ENCODE measurements at places on chromosomes 7 and 10.
A peak's percentile ranks its signal among the peaks of the same experiment; 100 is the strongest.

DNA sequence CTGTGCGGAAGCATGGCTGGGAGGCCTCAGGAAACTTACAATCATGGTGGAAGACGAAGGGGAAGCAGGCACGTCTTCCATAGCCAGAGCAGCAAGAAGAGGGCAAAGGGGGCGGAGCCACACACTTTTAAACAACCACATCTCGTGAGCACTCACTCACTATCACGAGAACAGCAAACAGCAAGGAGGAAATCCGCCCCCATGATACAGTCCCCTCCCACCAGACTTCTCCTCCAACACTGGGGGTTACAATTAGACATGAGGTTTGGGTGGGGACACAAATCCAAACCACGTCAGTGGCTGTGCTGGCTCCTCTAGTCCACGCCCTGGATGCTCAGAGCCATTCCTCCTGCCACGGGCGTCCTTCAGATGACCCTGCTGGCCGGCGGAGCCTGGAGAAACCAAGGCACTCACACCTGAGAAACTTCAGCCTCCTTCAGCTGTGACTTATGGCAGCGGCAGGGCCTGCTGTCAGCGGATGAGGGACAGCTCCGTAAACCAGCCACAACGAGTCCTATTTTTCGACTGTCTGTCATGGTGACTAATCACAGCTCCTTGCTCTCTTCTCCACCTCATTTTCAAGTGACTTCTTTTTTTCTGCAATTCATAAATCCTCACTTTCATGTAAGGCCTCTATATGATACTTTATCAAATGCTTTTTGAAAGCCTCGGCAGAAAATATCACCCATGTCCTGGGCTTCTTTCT lies 167.9 kb upstream of the PFKP start:
- DNase-seq: no peak

DNA sequence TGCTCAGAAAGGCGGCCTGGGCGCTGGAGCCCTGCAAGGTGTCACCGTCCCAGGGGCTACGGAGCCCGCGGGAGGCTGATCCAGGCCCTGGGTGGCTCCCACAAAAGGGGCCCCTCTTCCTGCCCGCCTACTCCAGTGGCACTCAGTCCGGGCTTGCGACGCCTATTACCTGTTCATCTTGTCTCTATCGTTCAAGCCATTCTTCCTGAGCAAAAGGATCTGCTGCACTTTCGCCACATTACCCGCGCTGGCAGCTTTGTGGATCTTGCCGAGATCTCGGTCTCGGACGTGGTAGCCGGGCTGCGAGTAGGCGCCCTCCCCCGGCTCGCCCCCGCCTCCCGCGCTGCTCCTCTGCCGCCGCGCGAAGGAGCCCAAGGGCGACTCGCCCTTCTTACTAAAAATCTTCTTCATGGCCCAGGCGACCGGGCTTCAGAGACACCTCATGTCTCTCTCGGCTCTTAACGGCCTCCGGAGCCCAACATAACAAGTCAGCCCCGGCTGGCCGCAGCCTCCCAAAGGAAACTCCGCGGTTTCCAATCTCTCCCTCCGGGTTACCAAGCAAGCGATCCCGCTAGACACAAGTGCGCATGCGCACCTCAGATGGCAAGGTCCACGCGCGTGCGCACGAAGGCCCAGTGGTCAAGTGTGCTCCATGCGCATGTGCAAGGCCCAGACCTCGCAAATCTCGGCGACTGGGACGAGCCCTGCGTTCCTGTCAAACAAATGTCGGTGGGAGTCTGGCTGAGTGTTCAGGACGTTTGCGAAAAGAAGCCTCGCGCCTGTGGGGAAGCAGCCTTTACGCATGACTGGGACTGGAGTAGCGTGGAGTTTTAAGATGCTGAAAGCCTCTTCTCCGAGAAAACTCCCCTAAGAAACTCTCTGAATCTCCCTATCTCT lies at the start of gene ANKRD26:
Gene ANKRD26, minus strand, starts transcription at position 579 of the 897 bp plus-strand sequence. Its CDS starts 168 bp downstream, at position 411.
- peak; percentile 96 for DNase-seq

- DNase-seq: peak; percentile 52
Observed at GRCh38 chr7:7761974-7762779, 43.8 kb upstream of the RPA3 start.

GRCh38 chr7:127761196-127761595 lies 109.2 kb downstream of the SND1 start:
- DNase-seq: no peak

GRCh38 chr7:3453398-3453797 lies 152.3 kb downstream of the SDK1 start:
- DNase-seq: no peak

- DNase-seq: no peak
Observed at GRCh38 chr7:13604178-13604577, 385.3 kb downstream of the ETV1 start.

- DNase-seq: no peak
Observed at GRCh38 chr10:86451604-86451960, 70.0 kb downstream of the WAPL start.

DNA sequence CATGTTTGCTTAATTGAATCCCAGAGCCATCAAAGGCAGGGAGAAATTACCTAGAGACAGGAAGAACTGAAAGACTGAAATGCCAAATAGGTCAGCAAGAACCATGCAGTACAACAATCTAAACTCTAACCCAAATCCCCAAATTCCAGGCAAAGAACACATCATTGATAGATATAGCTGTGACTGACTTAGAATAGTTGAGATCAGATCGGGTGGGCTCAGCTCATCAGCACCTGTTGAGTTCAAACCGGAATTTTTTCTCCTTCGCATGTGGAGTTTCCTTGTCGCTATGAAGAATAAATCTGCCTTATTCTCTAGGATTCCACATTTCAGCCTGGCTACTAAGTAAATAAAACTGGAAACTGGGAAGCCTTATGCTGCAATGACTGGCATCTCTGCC lies 1.4 kb downstream of the ANKMY2 start:
- no peak for DNase-seq

DNA sequence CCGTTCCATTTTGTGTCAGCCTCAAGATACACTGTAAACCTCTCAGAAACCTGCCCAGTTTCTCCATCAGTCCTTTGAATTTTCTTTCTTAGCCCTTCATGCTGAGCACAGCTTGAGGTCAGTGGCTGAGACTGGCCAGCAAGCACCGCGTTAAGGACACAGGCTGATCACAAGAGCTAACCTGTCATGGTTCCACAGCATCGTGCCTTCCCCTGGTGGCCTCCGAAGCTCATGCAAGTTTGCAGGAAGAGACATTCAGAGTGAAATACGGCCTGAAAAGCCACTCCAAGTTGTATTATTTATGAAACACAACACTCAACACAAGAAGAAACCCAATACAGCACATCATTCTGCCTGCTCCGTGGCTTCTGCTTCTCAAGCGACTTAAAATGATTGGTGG lies 57.0 kb upstream of the PFKP start:
- no peak for DNase-seq

DNA sequence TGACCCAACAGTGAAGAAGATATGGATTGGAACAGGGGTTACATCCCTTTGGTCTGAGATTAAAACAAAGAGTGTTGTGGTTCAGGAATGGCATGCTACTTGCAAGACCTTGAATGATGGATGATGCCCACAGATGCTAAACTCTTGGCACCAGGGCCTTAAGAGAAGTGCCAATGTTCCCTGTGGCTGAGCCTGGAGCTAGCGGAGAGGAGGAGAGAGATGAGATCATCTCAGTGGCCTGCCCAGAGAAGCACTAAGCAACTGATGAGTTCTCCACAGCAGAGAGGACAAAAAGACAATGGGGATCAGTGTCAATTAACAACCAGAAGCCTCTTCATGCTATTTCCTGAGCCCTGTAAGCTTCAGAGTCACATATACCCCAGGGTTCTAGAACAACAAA lies 97.8 kb downstream of the ELAPOR2 start:
- no peak for DNase-seq

GRCh38 chr7:102152672-102153598 lies 133.7 kb upstream of the SH2B2 start:
- no peak for DNase-seq

GRCh38 chr10:120115959-120116358 lies 223.4 kb downstream of the SEC23IP start:
- no peak for DNase-seq

- DNase-seq: no peak
Observed at GRCh38 chr7:728602-729001, 1.5 kb upstream of the PRKAR1B start.

DNA sequence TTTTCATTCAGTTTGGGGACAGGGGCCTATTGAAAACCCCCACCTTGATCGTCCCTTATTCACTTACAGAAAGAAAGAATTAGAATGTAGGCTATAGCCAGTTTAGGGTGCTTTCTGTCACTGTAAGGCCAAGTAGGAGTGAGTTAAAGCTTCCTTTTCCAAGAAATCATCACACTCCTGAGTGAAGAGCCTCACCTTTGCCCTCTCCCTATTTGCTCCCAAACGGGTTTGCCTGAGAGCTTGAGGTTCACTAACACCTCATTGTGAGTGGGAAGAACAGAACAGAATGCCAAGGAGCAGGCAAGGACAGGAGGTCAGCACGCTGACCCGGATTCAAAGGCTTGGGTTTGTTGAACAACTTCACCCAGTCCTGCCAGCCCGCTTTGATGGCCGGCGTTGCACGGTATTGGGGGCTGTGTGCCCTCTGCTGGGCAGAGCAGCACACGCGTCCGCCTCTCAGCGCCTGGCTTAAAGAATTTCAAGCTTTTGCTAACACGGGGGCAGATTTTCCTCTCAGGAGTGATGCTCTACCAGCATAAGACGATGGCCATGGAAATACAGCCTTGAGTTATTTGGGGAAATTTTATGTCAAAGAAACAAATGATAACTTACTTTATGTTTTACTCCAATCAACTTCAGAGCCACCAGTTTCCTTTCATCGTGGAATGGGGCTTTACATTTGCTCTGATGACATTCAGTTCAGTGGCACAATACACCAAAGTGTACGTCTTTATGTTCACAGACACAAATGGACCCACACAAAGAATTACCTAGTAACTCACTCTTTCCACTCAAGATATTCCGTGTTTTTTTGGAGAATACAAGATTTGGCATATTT lies 470.0 kb downstream of the SUGCT start:
- DNase-seq: no peak

- DNase-seq: no peak
Observed at GRCh38 chr7:24842029-24842428, 84.8 kb upstream of the GSDME start.

- DNase-seq: no peak
Observed at GRCh38 chr7:120475994-120476393, 203.0 kb downstream of the KCND2 start.

- DNase-seq: no peak
Observed at GRCh38 chr10:48667960-48668590, 16.6 kb upstream of the WDFY4 start.

- DNase-seq: no peak
Observed at GRCh38 chr7:56007891-56008290, 43.4 kb downstream of the PSPH start.

- no peak for DNase-seq
Observed at GRCh38 chr10:74394416-74394969, 243.5 kb downstream of the ADK start.

DNA sequence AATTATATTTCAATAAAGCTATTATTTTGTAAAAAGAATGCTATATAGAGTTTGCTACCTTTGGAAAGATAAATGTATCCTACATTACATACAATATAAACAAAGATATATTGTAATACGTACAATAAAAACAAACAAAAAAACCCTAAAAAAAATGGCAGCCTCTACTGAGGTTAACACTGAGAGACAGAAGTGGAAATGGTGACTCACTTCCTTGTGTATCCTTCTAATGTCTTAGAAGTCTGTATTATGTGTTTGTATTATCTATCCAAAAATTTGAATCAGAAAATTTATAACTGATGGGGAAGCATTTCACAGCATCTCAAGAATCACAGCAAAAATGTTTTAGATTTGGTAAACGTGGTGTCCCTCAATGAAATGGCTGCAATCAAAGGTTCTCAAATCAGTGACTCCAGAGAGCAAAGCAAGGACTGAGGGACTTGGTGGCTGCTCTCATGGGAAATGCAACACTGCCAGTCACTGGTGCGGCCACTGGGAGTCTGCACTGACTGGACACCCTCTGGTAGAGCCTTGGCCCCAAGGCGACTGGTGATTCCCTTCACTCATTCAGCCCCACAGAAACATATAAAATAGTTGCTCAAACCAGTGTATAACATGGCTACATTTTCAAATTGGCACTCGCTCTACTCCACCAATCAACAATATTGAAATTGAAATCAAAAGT lies 53.8 kb downstream of the PANK1 start:
- DNase-seq: no peak

GRCh38 chr7:157087646-157088045 lies 51.1 kb upstream of the UBE3C start:
- no peak for DNase-seq

DNA sequence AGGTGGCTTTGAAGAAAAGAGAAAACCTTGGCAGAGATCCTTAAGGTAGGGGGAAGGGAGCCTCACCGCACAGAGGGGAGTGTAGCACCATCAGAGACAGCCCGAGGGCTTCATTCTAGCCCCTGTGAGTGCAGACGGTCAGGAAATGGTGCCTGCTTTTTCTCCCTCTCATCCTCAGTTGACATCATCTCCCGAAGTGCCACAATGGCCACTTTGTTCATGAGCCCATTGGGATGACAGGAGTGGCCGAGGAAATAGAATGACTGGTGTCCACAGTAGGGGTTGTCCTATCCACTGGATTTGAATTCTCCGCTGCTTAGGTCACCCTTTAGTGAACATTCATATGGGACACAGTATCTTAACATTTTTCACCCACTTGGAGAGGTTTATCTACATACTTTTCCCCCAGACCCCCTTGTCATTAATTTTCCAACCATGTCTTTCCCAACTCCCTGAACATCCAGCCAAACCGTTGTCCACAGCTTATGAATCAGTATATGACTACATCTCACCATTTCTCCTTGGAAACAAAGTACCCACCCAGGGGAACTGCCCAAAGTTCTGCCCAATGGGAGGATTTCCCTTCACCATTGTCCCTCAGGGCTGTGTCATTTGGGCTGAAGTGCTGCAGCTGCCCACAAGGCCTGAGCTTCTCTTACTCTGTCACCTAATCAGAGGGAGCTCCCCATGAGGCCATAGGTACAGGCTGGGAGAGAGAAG lies 108.8 kb downstream of the ADCY1 start:
- DNase-seq: no peak

- no peak for DNase-seq
Observed at GRCh38 chr7:132526111-132526740, 50.0 kb downstream of the PLXNA4 start.

- DNase-seq: no peak
Observed at GRCh38 chr10:44393051-44393630, 8.2 kb upstream of the CXCL12 start.

- DNase-seq: peak; percentile 58
Observed at GRCh38 chr10:6062101-6062771, at the start of gene IL2RA. Gene IL2RA, minus strand, starts transcription at chr10:6062367. Its CDS starts 216 bp downstream, at chr10:6062151.

- DNase-seq: no peak
Observed at GRCh38 chr10:91034494-91035159, 113.7 kb upstream of the ANKRD1 start.

- no peak for DNase-seq
Observed at GRCh38 chr10:1448252-1448930, 288.9 kb downstream of the ADARB2 start.

DNA sequence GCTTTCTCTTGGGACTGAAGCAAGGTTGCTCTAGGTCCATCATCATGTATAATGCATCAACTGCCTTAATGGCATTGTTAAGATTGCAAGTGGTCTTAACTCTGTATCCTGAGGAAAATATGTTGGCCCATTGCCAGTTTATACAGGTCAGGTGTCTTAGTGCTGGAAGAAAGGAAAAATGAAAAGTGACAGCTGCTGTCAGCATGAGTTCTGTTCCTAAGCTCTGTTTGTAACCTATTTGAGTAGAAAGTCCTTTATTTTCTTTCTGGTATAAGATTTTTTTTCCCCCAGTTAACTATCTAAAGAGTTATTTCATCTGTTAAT lies 127.2 kb downstream of the SRI start:
- no peak for DNase-seq
